Mesothelial cell of epicardium (in vitro differentiated cells): ENCODE measurements at places on chromosomes 16 and 17. TPM values are rescaled to one million over a fixed set of nuclear protein-coding genes. Genes with fewer than 3 reads are reported as not detected.

The TIMM22 gene
- total RNA-seq = 14.9 to 16.3 TPM (median 15.5 TPM) in 3 replicates

The ATP2A1 gene
- total RNA-seq = 2.9 to 3.6 TPM (median 3.0 TPM) in 3 replicates

The CACNA1G gene
- 26.1 to 29.0 TPM (median 26.9 TPM) in 3 replicates for total RNA-seq

DNA sequence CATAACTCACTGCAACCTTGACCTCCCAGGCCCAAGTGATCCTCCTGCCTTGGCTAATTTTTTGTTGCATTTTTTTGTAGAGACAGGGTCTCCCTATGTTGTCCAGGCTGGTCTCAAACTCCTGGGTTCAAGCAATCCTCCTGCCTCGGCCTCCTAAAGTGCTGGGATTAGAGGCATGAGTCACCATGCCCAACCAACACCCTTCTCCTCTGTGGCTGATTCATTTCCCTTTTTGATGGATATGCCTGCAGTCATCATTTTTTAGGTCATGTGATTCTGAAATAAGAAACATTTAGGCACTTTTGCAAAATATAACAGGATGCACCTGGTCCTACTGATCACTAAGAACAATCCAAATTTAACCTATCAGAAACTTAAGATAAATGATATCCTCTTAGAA lies 44.0 kb upstream of the YPEL2 start:
- H3K36me3 ChIP-seq = no peaks in the 10 kb centered on the region
- H3K4me1 ChIP-seq = peaks cover 10% of the 10 kb centered on the region
- no peaks in the 10 kb centered on the region for H3K27me3 ChIP-seq

DNA sequence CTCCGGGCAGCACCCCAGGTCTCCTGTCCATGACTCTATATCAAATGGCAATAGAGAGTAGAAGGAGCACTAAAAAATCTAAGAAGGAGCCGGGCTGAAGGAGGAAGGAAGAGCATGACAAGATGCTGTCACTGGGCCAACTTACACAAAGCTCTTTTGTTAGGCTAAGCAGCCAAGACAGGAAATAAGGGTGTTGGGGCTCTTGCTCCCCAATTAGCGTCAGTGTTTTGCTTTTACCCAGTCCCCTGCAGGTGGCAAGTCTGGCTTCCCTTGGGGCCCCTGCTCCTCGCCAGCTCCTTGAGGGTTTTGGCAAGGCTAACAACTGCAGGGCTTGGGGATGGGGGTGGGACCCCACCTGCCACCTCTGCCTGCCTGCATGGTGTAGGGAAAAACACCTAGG lies 120.5 kb downstream of the CCT6B start:
- H3K4me3 ChIP-seq = no peak overlapping the region
- no peaks in the 10 kb centered on the region for H3K36me3 ChIP-seq
- no peaks in the 10 kb centered on the region for H3K4me1 ChIP-seq
- H3K27ac ChIP-seq = no peak overlapping the region

GRCh38 chr17:45951941-45952340 lies 47.1 kb upstream of the STH start:
- H3K4me1 ChIP-seq = peaks cover 6% of the 10 kb centered on the region
- H3K27ac ChIP-seq = no peak overlapping the region
- no peaks in the 10 kb centered on the region for H3K36me3 ChIP-seq
- H3K27me3 ChIP-seq = peaks cover 27% of the 10 kb centered on the region
- no peak overlapping the region for H3K4me3 ChIP-seq
- no peak for DNase-seq
